CD4-positive, alpha-beta T cell treated with Interleukin-15 for 4 hours (primary cell): ENCODE measurements at places on chromosomes 5 and 9.

- no peak for DNase-seq
Observed at GRCh38 chr5:39479537-39479936, 54.8 kb upstream of the DAB2 start.

GRCh38 chr9:127131871-127132270 lies 9.4 kb upstream of the ANGPTL2 start:
- no peak for DNase-seq

DNA sequence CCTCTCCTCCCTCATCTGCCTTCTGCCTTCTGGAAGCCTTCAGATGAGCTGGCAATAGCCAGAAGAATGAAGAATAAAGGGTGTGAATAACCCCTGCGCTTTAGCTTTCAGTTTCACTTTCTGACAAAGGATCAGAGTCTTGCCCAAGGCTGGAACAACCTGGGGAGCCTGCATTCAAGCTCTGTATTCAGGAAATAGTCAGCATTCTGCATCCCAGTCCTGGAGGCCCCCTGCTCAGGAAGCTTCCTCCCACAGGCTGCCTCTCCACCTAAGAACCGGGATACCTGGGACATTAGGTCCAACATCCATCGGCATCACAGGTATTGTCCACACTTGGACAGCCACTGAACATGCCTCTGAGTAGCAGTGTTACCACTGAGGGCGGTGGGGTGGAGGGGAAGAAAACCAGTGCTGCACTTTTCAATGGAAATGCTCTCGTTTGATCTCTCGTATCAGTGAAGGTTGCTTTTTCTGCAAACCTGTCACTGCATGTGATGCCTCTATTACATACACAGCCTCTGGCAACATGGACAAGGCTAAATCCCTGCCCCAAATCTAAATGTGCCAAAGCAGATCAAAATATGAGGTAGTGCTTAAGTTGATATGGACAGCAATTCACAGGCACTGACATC lies 39.8 kb upstream of the ACO1 start:
- no peak for DNase-seq

DNA sequence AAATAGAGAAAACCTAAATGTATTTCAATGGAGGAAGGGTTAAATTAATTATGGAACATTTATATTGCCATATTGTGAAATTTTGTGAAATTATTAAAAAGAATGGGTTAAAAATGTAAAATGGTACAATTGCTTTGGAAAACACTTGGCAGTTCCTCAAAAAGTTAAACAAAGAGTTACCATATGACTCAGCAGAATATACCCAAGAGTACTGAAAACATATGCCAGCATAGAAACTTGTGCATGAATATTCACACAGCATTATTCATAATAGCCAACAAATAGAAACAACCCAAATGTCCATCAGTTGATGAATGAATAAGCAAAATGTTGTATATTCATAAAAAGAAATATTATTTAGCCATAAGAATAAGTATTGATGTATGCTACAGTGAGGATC lies 181.0 kb upstream of the MAST4 start:
- DNase-seq, result no peak

- no peak for DNase-seq
Observed at GRCh38 chr5:131200560-131200959, 29.8 kb downstream of the LYRM7 start.

DNA sequence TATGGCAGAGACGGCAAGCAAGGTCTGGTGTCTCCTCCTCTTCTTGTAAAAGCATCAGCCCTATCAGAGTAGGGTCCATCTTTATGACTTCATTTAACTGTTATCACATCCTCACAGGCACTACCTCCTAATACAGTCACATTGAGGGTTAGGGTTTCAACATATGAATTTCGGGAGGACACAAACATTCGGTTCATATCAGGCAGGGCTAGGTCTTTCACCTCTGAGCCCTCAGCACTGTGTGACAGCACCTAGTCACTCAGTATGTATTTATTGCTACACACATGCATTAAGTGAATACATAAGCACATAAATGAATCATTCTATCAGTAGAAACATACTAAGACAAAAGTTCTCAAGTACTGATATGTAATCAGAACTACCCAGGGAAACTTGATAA lies 9.4 kb upstream of the BTF3 start:
- no peak for DNase-seq
